ENCODE measurements at places on chromosomes 5 and 9.

- H3K27me3 ChIP-seq, result no peaks in the 10 kb centered on the region
- no peak for DNase-seq
- no peaks in the 10 kb centered on the region for H3K36me3 ChIP-seq
- no peak overlapping the region for H3K27ac ChIP-seq
- H3K4me1 ChIP-seq, result no peaks in the 10 kb centered on the region
Observed at GRCh38 chr9:6708732-6709131, 49.0 kb upstream of the KDM4C start.

GRCh38 chr5:1526190-1526631, 2.5 kb upstream of the LPCAT1 start:
- no peaks in the 10 kb centered on the region for H3K27me3 ChIP-seq
- DNase-seq, result peak; percentile 53
- H3K27ac ChIP-seq, result no peak overlapping the region
- H3K4me1 ChIP-seq, result peaks cover 22% of the 10 kb centered on the region

GRCh38 chr9:121822093-121823085, 171.0 kb downstream of the DAB2IP start:
- DNase-seq, result no peak
- H3K27ac ChIP-seq, result no peak overlapping the region
- H3K27me3 ChIP-seq, result no peaks in the 10 kb centered on the region
- no peaks in the 10 kb centered on the region for H3K36me3 ChIP-seq
- H3K4me1 ChIP-seq, result no peaks in the 10 kb centered on the region

- DNase-seq, result no peak
- peaks cover 6% of the 10 kb centered on the region for H3K4me1 ChIP-seq
- H3K27ac ChIP-seq, result no peak overlapping the region
Observed at GRCh38 chr9:17130291-17130690, 4.5 kb upstream of the CNTLN start.

GRCh38 chr9:16485160-16485559, 385.3 kb downstream of the BNC2 start:
- H3K4me1 ChIP-seq, result no peaks in the 10 kb centered on the region
- H3K4me3 ChIP-seq, result no peak overlapping the region
- H3K36me3 ChIP-seq, result no peaks in the 10 kb centered on the region
- no peak overlapping the region for H3K27ac ChIP-seq

- no peak for DNase-seq
- peaks cover 8% of the 10 kb centered on the region for H3K27me3 ChIP-seq
- no peaks in the 10 kb centered on the region for H3K4me1 ChIP-seq
- H3K27ac ChIP-seq, result no peak overlapping the region
Observed at GRCh38 chr5:2178071-2178477, 295.3 kb upstream of the IRX4 start.

GRCh38 chr9:84513473-84513872, 156.1 kb upstream of the NTRK2 start:
- no peak overlapping the region for H3K27ac ChIP-seq
- H3K36me3 ChIP-seq, result no peaks in the 10 kb centered on the region
- H3K27me3 ChIP-seq, result no peaks in the 10 kb centered on the region
- no peak for DNase-seq
- no peaks in the 10 kb centered on the region for H3K4me1 ChIP-seq
- no peak overlapping the region for H3K4me3 ChIP-seq

- no peaks in the 10 kb centered on the region for H3K27me3 ChIP-seq
- H3K4me1 ChIP-seq, result peaks cover 83% of the 10 kb centered on the region
- H3K27ac ChIP-seq, result peak overlapping the region; percentile 24
- no peak overlapping the region for H3K4me3 ChIP-seq
- H3K36me3 ChIP-seq, result no peaks in the 10 kb centered on the region
- DNase-seq, result no peak
Observed at GRCh38 chr5:132773601-132774355, 3.3 kb downstream of the SEPTIN8 start.

- no peak for DNase-seq
- H3K4me3 ChIP-seq, result no peak overlapping the region
- no peak overlapping the region for H3K27ac ChIP-seq
- H3K36me3 ChIP-seq, result peaks cover 92% of the 10 kb centered on the region
- H3K27me3 ChIP-seq, result no peaks in the 10 kb centered on the region
Observed at GRCh38 chr9:33924978-33925797, 108.2 kb downstream of the UBE2R2 start.

DNA sequence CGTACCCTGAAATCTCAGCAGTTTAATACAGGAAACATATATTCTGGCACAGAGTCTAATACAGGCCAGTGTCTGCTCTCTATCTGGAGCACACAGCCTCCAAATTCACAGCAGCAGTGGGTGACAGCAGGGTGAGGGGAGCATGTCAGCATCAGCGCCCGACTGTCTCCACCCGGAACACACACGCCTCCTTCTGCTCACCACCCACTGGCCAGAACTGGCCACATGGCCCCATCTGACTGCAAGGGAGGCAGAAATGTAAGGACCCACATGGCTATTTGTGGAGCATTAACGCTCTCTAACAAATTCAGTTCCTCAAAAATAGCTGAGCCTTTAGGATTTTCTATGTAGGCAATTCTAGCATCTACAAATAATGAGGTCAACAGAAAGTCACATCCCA, 24.6 kb downstream of the UBE2QL1 start:
- no peak overlapping the region for H3K4me3 ChIP-seq
- no peak overlapping the region for H3K27ac ChIP-seq
- no peaks in the 10 kb centered on the region for H3K4me1 ChIP-seq
- DNase-seq, result no peak
- no peaks in the 10 kb centered on the region for H3K36me3 ChIP-seq
- H3K27me3 ChIP-seq, result no peaks in the 10 kb centered on the region

GRCh38 chr5:55533521-55534435, 986 bp downstream of the PLPP1 start:
- H3K4me1 ChIP-seq, result peaks cover 13% of the 10 kb centered on the region
- peak; percentile 63 for DNase-seq
- H3K27me3 ChIP-seq, result no peaks in the 10 kb centered on the region
- H3K4me3 ChIP-seq, result peak overlapping the region; percentile 64

- no peak overlapping the region for H3K27ac ChIP-seq
- H3K4me1 ChIP-seq, result no peaks in the 10 kb centered on the region
- H3K36me3 ChIP-seq, result no peaks in the 10 kb centered on the region
- H3K27me3 ChIP-seq, result no peaks in the 10 kb centered on the region
Observed at GRCh38 chr5:59097116-59097515, 514.2 kb downstream of the RAB3C start.

DNA sequence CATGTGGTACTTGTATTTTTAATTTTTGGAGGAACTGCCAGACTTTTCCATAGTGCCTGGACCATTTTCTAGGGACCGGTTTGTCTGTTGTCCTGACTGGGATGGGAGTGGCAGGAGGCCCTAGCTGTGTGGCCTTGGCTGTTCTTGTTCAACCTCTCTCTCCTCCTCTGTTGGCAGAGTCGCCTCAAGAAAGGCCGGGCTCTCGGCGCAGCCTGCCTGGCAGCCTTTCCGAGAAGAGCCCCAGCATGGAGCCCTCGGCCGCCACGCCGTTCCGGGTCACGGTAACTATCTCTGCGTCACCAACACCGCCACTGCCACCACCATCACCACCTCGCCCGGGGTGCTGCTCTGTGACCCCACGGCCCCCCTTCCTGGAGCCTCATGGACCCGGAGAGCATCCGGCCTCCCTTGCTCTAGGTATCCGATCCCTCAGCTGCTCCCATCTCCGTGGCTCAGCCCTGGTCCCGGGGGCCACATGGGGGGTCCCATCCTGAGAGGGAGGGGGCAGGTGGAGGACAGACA, 27.1 kb downstream of the DAB2IP start:
- H3K4me1 ChIP-seq, result peaks cover 7% of the 10 kb centered on the region
- H3K36me3 ChIP-seq, result peaks cover 12% of the 10 kb centered on the region
- no peak overlapping the region for H3K4me3 ChIP-seq
- DNase-seq, result no peak

DNA sequence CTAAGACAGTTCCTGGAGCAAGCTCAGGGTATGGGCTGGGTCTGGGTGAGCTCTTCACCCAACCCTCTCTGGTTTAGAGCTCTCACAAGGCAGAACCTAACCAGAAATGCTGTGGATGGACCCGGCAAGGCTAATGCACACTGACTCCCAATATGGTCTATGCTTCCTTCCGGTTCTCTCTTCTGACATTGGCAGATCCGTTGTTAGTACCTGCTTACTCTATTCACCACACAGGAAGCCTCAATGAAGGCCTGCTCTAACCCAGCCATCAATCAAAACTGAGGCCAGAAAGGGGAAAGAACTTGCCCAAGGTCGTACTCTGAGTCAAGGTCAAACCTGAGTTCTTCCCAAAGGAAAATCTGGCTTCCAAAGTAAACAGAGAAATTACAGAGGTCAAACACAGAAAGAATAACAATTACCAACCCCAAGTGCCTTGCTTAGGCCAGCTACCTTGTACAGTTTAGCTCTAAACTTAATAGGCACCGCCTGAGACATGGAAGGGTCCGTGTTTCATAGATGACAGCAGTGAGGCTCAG, 46.0 kb upstream of the AKNA start:
- H3K27ac ChIP-seq, result no peak overlapping the region
- no peaks in the 10 kb centered on the region for H3K4me1 ChIP-seq
- no peaks in the 10 kb centered on the region for H3K27me3 ChIP-seq
- no peaks in the 10 kb centered on the region for H3K36me3 ChIP-seq
- H3K4me3 ChIP-seq, result no peak overlapping the region

DNA sequence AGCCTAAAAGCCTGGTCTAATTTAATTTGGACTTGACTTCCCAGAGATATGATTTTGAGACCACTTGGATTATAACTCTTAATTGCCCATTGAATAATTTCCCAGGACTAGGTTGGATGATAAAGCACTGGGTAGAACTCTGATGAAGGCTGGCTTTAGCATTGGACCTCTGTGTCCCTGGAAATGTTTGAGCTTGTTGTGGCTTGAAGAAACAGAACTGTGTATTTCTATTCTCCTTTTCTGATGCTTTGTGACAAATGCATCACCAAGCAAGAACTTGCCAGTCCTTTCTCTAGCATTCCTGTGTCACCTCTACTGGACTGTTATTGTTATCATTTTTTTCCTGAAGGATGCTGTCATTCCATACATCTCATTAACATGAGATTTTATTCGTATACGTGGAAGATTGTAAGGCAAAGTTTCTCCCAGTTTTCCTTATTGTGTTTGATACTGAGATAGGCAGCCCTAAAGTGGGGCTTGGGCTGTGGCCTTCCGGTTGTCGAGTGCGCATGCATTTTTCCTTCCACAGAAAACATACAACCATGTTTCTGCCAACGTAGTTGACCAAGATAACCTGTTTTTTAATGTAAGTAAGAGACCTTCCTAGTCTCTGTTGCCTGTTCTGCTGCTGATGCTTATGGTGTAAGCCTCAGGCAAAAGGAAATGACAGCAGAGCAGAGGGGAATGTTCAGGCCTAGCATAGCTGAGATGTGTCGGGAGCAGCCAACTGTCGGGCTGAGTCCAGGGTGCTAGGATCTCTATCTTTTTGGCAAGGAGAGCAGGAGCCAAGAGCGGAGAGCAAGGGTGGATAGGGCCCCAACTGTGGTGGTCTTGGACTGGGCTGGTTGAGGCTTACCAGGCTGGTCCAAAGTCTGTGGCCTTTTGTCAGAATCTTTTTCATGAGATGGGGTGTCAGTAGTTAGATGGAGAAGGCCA, 2.3 kb downstream of the NTRK2 start:
- no peaks in the 10 kb centered on the region for H3K36me3 ChIP-seq
- DNase-seq, result no peak
- H3K4me1 ChIP-seq, result peaks cover 54% of the 10 kb centered on the region
- peaks cover 17% of the 10 kb centered on the region for H3K27me3 ChIP-seq

DNA sequence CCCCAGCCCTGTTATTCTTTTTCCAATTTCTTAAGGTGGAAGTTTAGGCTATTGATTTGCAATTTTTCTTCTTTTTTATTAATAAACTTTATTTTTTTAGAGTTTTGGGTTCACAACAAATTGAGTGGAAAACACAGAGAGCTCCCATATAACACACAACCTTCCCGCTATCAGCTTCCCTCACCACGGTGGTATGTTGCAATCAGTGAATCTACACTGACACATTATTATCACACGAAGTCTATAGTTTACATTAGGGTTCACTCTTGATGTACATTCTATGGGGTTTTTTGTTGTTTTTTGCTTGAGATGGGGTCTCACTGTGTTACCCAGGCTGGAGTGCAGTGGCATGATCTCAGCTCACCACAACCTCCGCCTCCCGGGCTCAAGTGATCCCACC, 4.8 kb upstream of the NFX1 start:
- H3K27ac ChIP-seq, result no peak overlapping the region
- peaks cover 22% of the 10 kb centered on the region for H3K4me1 ChIP-seq
- no peaks in the 10 kb centered on the region for H3K27me3 ChIP-seq

GRCh38 chr9:76603448-76603895, 144.5 kb downstream of the GCNT1 start:
- no peak overlapping the region for H3K27ac ChIP-seq
- no peak for DNase-seq

DNA sequence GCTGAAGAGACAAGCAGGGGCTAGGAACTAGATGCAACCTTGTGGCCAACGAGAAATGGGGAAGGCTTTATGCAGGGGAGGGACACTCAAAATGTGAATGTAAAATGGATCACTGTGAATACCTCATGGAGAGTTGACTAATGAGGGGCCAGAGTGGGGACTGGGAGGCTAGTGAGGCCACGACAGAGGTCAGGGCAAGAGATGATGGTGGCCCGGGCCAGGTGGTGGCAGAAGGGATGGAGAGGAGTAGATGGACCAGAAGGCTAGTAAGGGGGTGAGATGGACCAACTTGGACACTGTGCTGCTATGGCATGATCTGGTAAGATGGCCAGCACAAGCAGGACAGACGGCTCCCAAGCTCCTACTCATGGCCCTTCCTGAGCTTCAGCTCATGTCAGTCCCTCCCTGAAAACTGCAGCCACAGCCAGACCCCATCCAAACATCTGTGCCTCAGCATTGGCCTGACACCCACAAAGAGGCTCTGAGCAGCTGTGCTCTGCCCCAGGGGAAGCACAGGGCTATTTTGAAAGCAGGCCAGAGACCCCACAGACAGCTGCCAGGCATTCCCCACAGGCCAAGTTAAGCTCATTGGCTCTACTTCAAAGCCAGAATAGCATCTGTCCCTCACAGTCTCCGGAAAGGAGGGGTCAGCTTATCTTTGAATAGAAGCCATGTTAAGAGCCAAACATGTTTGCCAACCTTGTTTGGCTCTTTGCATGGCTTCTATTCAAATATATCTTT, 22.1 kb downstream of the P4HA2 start:
- H3K4me1 ChIP-seq, result no peaks in the 10 kb centered on the region
- peak; percentile 50 for DNase-seq
- H3K4me3 ChIP-seq, result no peak overlapping the region
- H3K27me3 ChIP-seq, result no peaks in the 10 kb centered on the region

DNA sequence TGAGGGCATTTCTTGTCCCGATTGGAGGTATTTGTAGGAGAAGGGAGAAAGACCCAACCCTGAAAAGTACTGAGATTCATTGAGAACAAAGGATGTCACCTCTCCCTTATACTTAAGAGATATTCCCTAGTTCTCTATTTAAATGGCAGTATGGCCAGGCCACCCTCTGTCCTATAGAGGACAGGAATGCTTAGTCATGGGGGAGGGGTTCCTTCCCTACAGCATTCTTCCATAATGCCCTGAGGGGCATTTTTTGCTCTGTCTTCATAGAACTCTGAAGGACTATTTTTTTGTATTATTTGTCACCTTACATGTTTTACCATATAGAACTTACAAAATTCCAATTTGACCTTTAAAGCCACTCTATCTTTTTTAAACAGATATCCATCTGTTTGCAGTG, 176.3 kb downstream of the TMEM161B start:
- H3K27me3 ChIP-seq, result no peaks in the 10 kb centered on the region
- H3K36me3 ChIP-seq, result no peaks in the 10 kb centered on the region
- H3K4me3 ChIP-seq, result no peak overlapping the region
- H3K4me1 ChIP-seq, result no peaks in the 10 kb centered on the region

All from suprapubic skin (tissue), 4 donors.